ENCODE measurements at places on chromosomes 2 and 18.

DNA sequence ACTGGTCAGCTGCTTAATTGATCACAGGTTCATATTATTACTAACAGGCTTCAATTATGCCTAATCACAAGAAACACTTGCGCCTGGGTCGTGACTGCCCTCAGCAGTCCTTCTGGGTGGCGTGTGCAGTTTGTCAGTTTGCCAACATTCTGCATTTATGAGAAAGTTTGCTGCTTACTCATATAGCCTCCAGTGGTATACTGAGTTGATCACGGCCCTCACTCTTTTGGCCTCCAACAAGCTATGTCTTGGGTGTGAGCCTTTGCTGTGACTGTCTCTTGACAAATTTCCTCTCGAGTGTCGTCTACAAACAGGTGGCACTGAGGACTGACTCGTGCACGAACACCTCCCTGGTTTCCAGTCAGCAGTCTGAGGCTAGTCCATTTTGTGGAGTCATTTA lies 27.3 kb downstream of the DCDC2C start:
- DNase-seq = no peak

DNA sequence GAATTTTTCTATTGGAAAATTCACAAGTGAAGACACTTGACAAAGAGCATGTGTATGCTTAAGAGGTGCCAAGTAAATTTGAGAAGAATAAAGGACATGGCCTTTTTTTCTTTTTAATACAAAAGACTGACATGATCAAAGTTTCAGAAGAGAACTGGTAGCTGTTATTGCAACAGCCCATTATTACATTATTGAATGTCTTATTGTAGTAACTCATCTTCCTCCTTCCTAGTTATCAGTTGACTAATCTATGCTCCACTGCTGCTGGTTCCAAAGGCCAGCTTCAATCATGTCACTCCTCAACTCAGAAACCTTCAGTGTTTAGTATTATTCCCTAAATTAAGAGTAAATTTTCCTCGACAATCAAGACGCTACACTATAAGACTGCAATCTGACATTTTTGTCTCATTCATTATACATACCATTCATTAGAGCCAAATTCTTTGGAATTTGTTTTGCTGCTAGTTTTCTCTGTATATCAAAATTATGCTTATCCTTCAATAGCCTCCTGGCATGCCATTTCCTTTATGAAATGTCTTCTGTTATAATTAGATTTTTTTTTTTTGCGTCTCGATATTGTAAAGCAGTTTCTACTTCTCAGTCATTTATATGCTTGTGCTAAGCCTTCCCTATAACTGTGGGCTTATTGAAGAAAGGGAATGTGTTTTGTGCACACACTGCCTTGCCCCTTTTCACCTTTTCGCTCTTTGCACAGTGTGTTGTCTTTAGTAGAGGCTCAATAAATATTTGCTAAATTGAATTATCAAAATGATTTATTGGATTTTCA lies 27.9 kb downstream of the ITGA4 start:
- DNase-seq = no peak

GRCh38 chr2:12539776-12540562 lies 176.8 kb upstream of the TRIB2 start:
- DNase-seq = no peak

DNA sequence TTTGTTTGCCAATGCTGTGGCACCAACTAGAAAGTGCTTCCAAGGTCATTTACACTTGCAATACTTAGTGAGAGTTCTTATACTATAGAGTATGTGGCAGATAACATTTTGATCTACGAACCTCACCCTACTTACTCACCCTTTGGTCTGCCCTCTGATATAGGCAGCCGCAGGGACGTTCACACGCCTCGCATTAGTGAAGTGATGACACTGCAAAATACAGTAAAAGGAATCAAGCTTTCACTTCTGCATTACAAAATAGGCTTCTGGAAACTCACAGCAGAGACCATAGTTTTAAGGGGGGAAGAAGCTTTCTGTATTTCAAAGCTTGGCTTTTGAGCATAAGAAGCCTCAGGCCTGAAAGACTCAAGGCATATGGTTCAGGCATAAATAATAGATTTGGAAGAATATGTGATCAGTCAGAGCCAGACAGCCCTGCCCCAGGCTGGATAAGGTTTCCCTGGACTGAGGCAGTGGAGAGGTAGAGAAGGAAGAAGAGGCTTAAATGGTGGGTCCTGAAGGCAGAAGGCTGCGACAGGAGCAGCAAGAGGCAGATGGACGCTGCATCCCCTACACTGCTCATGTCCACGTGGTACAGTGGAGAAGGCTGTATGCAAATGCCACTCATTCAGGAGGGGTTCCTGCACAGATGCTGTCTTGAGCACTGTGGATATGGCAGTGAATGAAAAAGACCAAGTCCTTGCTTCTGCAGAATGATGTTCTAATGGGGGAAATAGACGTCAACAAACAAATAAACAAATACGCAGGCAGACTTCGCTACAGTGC lies 63.1 kb downstream of the FECH start:
- DNase-seq = peak; percentile 41

GRCh38 chr2:146214394-146214929 lies 1630.4 kb upstream of the ACVR2A start:
- DNase-seq = no peak

GRCh38 chr2:189362283-189362682 lies 79.0 kb upstream of the WDR75 start:
- no peak for DNase-seq

DNA sequence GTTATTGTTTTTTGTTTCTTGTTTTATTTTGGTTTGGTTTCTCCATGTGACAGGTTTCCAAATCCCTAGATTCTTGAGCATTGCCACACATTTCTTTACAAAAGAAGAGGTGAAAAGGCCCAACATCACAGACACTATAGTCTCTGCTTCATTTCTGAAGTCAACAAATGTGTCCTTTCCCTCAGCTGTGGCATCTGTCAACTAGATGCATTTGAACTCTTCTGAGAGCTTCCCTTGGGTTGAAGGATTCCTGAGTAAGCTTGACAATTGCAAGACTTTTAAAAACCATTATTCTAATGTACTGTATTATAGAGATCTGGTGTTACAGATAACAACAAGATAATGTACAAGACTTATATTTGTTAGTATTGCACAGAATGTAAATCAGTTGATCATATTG lies 703.3 kb upstream of the PKDCC start:
- no peak for DNase-seq

GRCh38 chr2:66930339-66931220 lies 466.6 kb upstream of the ETAA1 start:
- no peak for DNase-seq

- no peak for DNase-seq
Measured at GRCh38 chr2:19021100-19021476, 337.3 kb downstream of the OSR1 start.

DNA sequence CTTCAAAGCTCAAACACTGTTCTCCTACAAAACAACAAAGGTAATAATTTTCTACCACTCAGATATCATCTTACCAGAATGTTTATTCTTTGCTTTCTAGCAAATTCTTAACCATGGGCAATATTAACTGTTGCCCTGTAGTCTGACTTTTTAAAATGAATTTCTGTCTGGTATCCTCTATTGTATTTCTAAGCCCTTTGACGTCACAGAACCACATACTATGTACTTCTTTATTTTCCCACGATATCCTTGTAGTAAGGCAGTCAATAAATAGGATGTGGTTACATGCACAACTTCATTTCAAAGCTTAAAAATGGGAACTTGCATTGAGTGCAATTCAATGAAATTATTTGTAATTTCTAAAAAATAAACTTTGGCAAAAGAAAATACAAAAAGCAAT lies 58.7 kb downstream of the THADA start:
- DNase-seq = peak; percentile 42

DNA sequence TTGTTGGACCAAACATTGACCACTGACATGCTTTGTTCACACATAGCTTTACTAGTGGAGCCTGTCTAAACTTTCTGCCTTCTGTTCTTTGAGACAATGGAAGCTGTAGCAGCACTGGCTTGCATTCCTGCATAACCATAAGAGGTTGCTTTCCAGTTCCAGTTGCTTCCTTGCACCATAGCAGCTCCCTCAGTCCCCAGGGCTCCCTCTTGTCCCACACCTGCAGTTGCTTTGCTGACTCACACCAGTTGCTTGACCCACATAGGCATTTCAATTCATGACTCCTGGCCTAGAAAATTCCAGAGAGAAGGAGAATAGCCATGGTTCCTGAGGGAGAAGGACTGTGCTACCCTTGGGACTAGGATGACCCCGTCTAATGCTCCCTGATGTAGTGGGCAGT lies 20.9 kb downstream of the SGPP2 start:
- no peak for DNase-seq

DNA sequence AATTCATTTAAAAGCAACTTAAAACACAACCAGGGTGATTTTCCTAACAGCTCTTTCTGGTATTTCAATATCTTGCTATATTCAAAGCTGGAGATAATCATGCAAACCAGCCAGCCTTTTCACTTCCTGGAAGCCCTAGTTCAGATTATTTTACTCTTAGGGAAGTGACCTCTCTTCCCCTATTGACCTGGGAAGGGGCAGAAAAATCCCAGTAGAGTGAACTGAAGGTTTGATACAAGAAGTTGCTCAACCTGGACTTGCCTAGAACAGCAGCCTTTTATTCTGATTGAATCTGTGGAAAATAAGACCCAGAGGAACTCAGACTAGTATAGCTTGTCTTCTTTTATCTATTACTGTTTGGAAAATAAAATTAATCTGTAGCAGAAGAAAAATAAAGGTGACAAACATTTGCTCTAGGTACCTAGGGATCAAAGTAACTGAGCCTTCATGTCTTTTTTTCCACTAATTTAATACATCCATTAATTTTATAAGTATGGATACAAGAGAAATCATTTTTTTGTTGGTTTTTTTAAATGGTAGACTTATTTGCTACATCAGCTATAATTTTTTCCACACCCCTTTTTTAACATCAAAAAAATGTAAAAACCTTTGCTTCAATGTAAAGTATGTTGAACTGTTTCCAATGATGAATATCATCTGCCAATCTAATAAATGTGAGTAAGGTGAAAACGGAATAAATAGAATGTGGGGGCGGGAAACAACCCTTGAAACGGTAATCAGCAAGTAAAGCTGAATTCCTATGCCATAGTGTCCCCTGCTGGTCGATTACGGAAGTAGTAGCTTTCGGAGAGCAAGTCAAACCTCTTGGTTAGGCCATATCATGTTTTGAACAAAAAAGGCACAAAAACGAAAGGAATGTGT lies 629.9 kb downstream of the NRXN1 start:
- DNase-seq = peak; percentile 36

GRCh38 chr2:179536185-179536584 lies 271.6 kb upstream of the SESTD1 start:
- no peak for DNase-seq

DNA sequence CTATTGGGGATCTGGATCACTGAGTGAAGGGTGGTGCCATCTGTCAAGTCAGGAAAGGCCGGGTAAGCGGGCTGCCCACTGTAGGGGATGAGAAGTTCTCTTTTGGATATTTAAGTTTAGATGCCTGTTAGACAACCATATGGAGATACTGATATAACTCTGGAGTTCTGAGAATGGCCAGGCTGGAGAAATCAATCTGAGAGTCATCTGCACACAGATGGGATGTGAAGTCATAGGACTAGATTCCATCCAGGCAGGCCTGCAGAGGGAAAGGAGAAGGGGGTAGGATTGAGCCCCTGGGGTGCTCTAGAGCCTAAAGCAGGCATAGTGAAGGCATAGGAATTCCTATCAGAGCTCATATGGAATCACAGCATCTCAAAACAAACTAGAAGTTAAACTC lies 30.1 kb downstream of the SPRED2 start:
- DNase-seq = no peak

DNA sequence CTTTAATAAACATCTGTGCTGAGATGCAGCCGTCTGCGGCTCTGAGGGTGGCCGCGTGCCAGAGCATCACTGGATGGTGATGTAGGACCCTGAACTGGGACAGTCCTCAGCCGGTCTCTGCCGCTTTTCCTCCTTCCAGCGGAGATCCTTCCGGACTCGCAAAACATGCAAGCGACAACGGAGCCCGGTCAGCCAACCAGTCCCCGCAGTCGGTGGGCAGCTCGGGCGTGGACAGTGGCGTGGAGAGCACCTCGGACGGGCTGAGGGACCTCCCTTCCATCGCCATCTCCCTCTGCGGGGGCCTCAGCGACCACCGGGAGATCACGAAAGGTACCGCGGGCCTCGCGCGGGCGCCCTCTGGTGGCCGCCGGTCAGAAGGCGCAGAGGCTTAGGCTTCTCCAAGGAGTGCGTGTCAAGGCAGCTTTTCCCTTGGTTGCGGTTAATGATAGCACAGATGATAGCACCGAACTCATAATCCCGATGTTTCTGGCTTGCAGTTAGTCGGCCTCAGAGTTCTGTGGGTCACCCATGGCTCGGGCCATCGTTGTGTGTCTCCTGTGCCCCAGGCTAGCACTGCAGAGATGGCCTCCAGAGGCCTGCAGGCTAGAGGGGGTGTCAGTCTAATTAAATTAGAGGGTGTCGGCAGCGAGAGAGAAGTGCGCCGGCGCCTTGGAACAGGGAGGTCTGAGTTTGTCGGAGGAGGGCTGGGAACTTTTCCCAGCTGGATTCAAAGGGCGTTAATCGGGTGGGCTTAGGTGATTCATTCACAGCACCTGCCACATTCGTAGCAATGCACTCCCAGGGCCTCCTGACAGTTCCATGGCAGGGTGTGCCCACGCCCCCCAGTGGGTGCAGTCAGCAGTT lies 38.5 kb downstream of the LPIN1 start:
- peak; percentile 47 for DNase-seq
